ENCODE measurements at places on chromosomes 7 and 10.

- no peak for DNase-seq
Observed at GRCh38 chr7:129103561-129104324, 40.8 kb upstream of the TSPAN33 start.

DNA sequence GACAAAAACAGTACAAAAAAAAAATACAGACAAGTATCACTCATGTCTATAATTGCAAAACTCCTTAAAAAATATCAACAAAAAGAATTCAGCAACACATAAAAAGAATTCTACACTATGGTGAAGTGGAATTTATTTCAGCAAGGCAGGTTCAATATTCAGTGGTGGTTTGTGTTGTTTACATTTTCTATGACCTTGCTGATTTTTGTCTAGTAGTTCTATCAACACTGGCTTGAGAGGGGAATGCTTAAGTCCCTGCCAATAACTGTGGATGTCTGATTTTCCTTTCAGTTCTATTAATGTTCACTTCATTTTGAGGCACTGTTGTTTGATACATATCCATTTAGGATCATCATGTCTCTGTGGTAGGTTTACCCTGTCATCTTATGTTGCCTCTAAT, 58.5 kb downstream of the CADPS2 start:
- no peak for DNase-seq

- DNase-seq: no peak
Observed at GRCh38 chr10:124296121-124296812, 122.5 kb downstream of the OAT start.

DNA sequence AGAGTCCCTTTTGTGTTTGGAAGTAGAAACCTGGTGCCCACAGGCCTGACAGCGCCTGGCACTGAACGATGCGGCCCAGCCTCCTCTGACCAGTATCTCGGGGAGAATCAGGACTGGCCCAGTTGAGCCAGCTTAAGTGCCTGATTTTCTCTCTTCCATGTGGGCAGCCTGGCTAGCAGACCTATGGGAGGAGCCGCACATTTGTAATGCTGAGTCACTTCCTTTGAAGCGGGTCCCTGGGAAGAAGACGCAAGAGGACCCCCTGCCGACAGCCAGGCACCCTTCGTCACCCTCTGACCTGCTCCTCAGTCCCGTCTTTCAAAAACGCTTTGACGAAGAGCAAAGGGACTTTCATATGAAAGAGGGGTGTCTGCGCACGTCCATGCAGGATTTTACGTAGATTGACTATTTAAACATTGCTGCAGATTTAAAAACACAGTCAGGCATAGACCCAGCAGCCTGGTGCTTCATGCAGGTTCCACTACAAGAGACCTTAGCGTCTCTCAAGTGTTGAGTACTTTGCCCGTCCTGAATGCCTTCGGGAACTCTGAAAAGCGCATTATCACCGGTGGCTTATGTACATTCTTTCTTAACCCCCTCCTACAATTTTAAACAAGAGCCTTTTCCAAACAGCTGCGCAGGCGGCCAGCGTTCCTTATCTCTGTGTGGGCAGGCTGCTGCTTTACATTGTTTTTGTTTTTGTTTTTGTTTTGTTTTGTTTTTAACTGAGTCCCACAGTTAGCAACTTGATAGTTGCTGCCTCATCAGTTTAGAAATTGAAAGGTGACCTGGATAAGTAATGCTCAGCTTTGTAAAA, 36.5 kb upstream of the AP5Z1 start:
- no peak for DNase-seq

- DNase-seq: peak; percentile 63
Observed at GRCh38 chr10:69413221-69413865, 3.4 kb downstream of the TACR2 start.

GRCh38 chr10:24722131-24722675, 1.5 kb downstream of the ARHGAP21 start:
- no peak for DNase-seq

DNA sequence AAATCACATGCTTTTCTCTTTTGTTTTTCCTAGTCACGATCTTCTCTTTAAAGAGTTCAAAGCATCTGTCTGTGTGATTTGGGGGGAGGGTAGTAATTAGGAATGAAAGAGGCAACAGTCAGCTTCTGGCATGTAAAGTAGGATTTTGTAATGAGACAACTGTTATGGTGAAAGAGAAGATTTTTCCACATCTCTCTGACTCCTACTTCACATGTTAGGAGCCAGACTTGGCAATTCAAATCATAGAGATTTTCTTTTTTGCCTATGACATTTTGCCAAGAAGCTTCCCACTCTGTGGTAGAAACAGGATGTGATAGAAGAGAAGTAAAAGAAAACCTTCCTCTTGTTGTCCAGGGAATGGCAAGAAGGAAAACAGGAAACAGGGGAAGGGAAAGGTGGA, 38.3 kb upstream of the KLHL7 start:
- DNase-seq: no peak

DNA sequence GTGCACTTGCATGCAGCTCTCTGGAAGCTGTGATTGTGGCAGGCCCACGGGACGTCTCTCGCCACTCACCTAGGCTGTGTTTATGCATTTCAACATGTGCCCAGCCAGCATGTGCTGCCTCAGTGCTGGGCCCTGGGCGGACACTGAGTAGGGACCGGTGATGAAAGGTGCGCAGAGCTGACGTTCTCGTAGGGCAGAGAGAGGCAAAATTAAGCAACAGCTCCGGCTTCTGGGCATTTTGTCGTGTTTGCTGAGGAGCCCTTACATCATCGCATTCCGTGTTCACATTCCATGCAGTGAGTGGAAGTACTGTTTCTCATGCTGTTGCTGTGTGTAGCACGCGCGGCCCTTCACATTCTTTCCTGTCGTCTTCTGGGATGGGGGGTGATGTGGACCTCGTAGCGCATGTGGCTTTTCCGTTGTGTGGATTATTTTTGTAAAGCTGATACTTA, 50.5 kb downstream of the PRF1 start:
- DNase-seq: no peak
